ENCODE measurements at places on chromosomes 4 and X. TPM values are rescaled to one million over a fixed set of nuclear protein-coding genes. Genes with fewer than 3 reads are reported as not detected.

TMSB15A gene
- total RNA-seq = 6.0 TPM

LRIT3 gene
- not detected for total RNA-seq

CRLF2 gene
- total RNA-seq = 1.1 TPM

ETDA gene
- not detected for total RNA-seq

COX7B2 gene
- total RNA-seq = 0.45 TPM

FAT4 gene
- 1.0 TPM for total RNA-seq
